ENCODE measurements at places on chromosomes 12 and 14. TPM values are rescaled to one million over a fixed set of nuclear protein-coding genes. Genes with fewer than 3 reads are reported as not detected.

Gene DPY19L2
- total RNA-seq = 23.2 TPM

Gene MOK
- 22.6 TPM for total RNA-seq

Gene MYO1H
- total RNA-seq = not detected

Gene SINHCAF
- total RNA-seq = 59.0 TPM

Gene GPX2
- total RNA-seq = 1.00 TPM

Gene MYH7
- total RNA-seq = not detected

Gene PIGH
- 30.2 TPM for total RNA-seq

Gene CBLN3
- 10.5 TPM for total RNA-seq

Gene SLC2A14
- total RNA-seq = 4.4 TPM

Gene ENDOU
- total RNA-seq = 1.3 TPM

Gene RNASE3
- not detected for total RNA-seq

Gene SLC38A4
- total RNA-seq = not detected

Gene EPYC
- total RNA-seq = not detected

Gene CISTR
- total RNA-seq = not detected

Gene OR6C65
- not detected for total RNA-seq

Gene SSPN
- 45.2 TPM for total RNA-seq

Gene CNTN1
- 48.5 TPM for total RNA-seq

Gene CFAP73
- total RNA-seq = not detected

Gene SCFD1
- total RNA-seq = 47.2 TPM

Gene LEMD3
- total RNA-seq = 27.5 TPM

Gene KRT78
- not detected for total RNA-seq

Gene DCN
- 1,911 TPM for total RNA-seq

Gene TMEM52B
- not detected for total RNA-seq

Gene MMP17
- 15.6 TPM for total RNA-seq

Gene SLC38A2
- 175 TPM for total RNA-seq

Gene FAM90A1
- total RNA-seq = 0.13 TPM

Gene AHNAK2
- 3.9 TPM for total RNA-seq

Gene PPP1R1A
- 2.0 TPM for total RNA-seq

Gene NXPH4
- total RNA-seq = not detected

Gene TAS2R8
- total RNA-seq = not detected

Gene PPP1R36
- 0.92 TPM for total RNA-seq

Gene TMEM132D
- total RNA-seq = not detected

Gene WSCD2
- 0.82 TPM for total RNA-seq

Gene SYNDIG1L
- 0.28 TPM for total RNA-seq

Gene KRT8
- 52.7 TPM for total RNA-seq

Gene CLMN
- 4.4 TPM for total RNA-seq

Gene SERPINA6
- not detected for total RNA-seq

Gene ESPL1
- total RNA-seq = 0.43 TPM

Gene SIX1
- not detected for total RNA-seq

Gene SLC10A1
- total RNA-seq = not detected

Gene CBX5
- total RNA-seq = 103 TPM

Gene TPPP2
- total RNA-seq = not detected

Gene THTPA
- total RNA-seq = 20.4 TPM

Gene NOVA1
- 9.6 TPM for total RNA-seq

Gene TAS2R31
- 3.4 TPM for total RNA-seq

Data from ovary (tissue), 10 donors.